Breast epithelium (tissue), 4 donors: ENCODE measurements at places on chromosomes 11 and 22.
A peak's percentile ranks its signal among the peaks of the same experiment; 100 is the strongest.

GRCh38 chr22:34808618-34809017, 257.3 kb upstream of the ISX start:
- no peak for DNase-seq

GRCh38 chr11:33211580-33211979, 45.6 kb upstream of the HIPK3 start:
- DNase-seq: no peak

GRCh38 chr11:198236-198806, 5.4 kb downstream of the SCGB1C1 start:
- no peak for DNase-seq

GRCh38 chr11:97973352-97973857, 1047.3 kb upstream of the CNTN5 start:
- DNase-seq: no peak

DNA sequence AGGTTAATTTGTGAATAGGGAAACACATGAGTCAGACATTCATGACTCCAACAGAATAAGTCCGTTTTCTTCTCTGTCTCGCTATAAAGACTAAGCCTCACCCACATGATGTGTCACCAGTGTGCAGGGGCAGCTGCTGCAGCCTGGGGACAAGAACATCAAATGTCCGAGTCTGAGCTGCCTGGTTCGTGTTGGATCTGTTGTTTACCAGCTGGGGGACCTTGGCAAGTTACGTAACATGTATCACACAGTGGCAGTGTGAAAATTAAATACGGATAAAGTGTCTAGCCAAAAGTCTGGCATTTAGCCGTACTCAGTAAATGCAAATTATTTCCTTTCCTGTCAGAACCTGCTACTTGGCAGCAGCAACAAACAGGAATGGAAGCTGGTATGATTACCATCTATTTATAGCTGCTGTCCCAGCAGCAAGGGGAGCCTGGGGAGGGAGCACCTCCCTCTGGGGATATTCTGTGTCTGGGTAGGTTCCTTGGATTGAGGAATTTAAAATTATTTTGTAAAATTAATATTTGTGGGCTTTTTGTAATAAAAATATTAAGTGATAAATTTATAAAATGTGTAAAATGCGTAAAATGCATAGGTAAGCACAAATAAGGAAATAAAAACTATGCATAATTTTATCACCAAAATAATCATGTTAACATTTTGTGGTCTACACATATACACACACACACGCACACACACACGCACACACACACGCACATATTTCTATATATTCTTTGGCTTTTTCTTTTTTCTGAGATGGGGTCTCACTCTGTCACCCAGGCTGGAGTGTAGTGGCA, 1.3 kb upstream of the CLDN25 start:
- no peak for DNase-seq

DNA sequence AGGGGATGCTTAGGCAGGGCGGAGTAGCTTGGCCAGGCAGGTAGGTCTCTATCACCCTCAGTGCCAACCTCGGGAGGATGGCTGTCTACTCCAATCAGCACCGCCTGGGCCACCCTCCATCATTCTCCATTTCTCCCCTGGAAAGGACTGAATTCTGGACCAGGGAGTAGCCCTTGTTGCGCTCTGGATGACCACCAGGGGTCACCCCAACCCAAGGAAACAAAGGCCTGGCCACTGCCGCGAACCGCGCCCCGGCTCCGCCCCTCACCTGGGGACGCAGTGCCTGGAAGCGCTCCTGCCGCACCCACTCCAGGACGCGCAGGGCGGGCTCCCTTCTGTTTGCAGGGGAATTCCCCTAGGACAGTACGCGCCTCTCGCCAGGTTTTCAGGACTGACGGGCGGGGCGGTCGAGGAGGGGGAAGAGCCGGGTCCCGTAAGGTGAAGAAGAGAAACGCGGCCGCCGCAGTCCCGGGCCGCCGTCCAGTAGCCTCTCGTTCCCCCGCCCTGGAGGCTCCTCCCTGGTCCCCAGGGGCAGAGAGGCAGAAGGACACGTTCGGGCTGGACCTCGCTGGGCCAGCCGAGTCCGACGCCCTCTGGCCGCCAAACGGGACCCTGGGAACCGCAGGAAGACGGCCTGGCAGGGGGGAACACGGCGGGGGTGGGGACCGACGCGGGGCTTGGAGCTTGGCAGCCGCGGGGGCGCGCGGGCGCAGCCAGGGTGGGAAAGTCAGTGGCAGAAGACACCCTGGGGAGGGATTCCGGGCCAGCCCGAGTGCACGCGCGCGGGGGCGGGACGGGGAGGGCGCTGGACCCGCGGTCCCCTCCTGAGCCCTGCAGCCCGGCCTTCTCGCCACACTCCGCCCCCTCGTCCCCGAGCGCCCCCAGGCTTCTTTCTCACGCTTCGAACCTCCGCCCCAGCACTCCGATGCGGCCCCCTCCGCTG, 7.1 kb downstream of the SCN4B start:
- DNase-seq: peak; percentile 93

- DNase-seq: no peak
Observed at GRCh38 chr11:49303080-49303479, 94.7 kb upstream of the FOLH1 start.

- DNase-seq: no peak
Observed at GRCh38 chr22:27987557-27987956, 68.5 kb upstream of the PITPNB start.

GRCh38 chr11:132131961-132132360, 761.5 kb downstream of the NTM start:
- no peak for DNase-seq

GRCh38 chr22:40838486-40838885, 18.0 kb downstream of the ST13 start:
- DNase-seq: no peak

DNA sequence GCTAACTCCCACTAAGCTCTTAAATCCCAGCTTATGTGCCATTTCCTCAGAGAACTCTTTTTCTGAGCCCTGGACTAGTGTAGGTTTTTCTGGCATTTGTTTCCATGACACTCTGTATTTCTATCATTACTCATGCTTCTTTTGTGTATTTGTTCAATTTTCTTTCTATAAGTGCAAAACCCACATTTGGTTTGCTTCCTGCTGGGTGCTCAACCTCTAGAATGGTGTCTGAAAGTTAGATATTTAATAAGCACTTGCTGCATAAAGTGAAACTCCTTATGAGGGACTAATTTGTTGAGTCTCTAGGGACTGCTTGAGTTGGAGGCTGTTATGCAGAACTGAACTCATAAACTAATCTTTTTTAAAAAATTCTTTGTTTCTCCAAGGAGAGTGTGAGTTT, 68.6 kb downstream of the SYT9 start:
- DNase-seq: no peak

GRCh38 chr11:34643846-34644245, 23.0 kb downstream of the EHF start:
- DNase-seq: no peak

- no peak for DNase-seq
Observed at GRCh38 chr11:65378928-65379638, 3.4 kb downstream of the SLC25A45 start.

- DNase-seq: no peak
Observed at GRCh38 chr11:114522818-114523217, 36.9 kb downstream of the NXPE1 start.

GRCh38 chr11:4025967-4026324, 68.7 kb upstream of the RRM1 start:
- DNase-seq: no peak

DNA sequence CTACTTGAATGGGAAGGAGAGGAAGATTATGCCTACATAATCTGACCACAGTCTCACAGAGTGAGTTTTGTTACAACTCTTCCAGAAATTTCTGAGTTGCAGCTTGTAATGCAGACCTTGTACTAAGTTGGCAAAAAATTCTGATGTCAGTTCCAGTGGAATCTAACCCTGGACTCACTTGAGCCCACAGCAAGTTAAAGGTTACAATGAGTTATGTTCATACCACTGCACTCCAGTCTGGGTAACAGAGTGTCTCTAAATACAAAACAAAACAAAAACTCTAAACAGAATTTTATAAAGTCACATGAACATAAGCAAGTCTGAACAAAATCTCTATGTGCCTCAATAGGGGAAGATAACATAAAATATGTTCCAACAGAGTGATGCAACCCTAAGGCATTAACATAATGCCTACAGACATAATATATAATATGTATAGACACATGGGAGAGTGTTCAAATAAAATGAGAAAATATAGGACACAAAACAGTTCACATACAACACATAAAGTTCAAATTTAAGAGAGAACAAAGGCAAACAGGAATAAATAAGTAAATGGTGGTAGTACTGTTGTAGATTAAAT, 1.1 kb downstream of the GLYAT start:
- DNase-seq: no peak

DNA sequence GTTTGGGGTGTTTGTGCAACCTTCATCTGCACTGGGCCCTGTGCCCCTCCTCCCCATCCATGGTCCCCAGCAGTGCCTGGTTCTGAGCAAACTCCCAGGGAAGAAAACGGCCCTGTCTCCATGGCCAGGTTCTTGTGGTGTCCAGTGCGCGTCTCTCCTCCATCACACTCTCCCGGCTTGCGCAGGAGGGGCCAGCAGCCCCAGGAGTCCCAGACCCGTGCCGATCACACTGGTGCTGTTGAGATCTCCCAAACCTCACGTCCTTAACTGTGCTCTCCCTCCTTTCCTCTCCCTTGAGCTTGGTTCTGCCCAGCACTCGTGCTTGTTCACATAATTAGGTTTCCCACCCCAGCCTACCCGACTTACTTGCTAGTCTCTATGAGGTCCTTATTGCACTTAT, 10.9 kb upstream of the GRK2 start:
- DNase-seq: no peak

DNA sequence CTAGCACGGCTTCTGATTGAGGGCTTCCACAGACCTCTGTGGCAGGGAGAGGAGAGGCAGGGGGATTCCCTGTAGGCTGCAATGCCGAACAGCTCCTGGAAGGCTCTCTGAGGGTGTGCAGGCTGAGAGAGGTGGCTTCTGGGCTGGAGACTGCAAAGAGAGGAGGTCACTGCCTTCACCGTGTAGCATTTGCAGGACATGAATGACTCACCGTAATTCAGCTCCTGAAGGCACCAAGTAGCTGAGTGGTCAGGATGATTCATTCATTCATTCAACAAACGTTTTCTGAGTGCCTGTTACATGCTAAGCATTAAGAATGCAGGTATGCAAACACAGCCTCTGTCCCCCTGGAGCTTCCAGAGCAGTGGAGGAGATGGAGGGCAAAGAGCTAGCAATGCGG, 18.0 kb upstream of the EIF3D start:
- DNase-seq: no peak

- no peak for DNase-seq
Observed at GRCh38 chr11:111018566-111018965, 227.0 kb upstream of the POU2AF2 start.

- DNase-seq: peak; percentile 37
Observed at GRCh38 chr11:78646564-78647185, 72.0 kb upstream of the NARS2 start.

- no peak for DNase-seq
Observed at GRCh38 chr11:59226396-59226795, 13.7 kb upstream of the MPEG1 start.

DNA sequence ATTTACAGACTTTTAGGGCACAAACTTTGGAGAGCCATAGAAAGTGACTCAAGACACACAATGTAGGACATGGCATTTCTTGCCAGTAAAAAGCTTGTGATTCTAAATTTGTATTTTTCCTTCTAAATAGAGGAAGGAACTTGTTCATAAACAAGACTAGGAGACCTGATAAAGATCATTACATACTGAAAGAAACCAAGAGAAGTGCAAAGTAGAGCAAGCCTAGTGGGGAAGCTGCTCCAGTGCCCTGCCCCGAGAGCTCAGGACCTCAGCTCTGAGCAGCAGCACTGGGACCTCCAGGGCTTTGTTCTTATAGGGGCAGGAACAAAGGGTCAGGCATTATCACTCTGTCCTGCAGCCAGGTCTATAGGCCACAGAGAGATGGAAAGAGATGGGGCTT, 7.2 kb downstream of the IRAG1 start:
- DNase-seq: no peak

- no peak for DNase-seq
Observed at GRCh38 chr22:38442967-38443627, 11.9 kb downstream of the KCNJ4 start.

GRCh38 chr11:17558025-17558780, 11.1 kb downstream of the OTOG start:
- DNase-seq: no peak

GRCh38 chr11:46290598-46291309, 13.3 kb downstream of the CREB3L1 start:
- DNase-seq: peak; percentile 78

DNA sequence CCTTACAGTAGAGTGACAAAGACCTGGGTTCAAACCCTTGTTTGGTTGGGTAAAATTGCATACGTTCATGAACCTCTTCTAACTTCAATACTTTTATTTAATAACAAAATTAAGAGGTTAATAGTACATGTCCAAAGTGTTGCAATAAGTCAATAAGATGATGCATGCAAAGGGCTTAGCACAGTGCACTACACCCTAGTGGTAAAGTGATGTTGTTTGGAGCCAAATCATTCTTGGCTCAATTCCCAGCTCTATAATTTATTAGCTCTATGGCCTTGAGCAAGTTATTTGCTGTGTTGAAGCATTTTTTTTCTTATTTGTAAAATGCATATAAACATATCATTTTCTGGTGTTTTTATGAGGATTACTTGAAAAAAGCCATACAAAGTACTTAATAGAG, 945.3 kb downstream of the LRRC4C start:
- no peak for DNase-seq
